ENCODE measurements at places on chromosomes 5 and 9.

- DNase-seq: no peak
Observed at GRCh38 chr9:89771205-89771604, 166.4 kb downstream of the GADD45G start.

- peak; percentile 25 for DNase-seq
Observed at GRCh38 chr9:97564291-97565175, 63.1 kb downstream of the TMOD1 start.

DNA sequence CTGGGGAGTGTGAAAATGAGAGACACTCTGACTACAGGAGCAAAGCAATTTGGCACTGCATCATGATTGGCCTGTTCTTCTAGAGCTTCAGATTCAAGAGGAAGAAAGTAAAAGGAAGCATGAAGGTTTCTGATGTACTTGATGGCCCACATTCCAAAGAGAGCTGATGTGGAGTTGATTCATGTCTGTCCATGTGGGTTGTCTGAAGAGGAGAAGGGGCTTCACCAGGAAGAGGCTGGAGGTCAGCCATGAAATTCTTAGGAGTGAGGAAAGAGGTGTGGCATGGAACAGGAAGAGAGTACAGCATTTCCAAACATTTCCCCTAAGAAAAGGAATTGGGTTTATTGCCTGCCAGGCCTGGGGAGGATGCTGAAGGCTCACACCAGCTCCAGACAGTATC, 70.7 kb downstream of the PTCD2 start:
- no peak for DNase-seq

- no peak for DNase-seq
Observed at GRCh38 chr5:168041583-168041982, 249.9 kb upstream of the WWC1 start.

DNA sequence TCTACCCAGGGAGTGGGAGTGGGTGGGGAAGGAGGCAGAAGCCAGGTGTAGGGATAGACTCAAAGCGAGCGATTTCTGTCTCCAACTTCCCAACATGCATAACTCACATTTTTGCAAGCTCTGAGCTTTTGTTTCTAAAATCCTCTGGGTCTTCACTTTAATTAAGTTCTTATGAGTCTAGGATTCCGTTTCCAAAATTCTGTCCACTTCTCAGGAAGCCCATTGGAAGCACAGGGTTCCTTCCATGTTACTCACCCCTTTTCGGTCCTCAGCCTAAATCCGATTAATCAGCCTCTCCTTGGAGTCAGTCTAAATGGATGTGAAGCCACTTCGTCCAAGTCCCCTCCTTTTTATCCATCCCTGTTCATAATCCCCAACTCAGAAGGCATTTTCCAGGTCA, 1.4 kb downstream of the GPX3 start:
- DNase-seq: no peak

- DNase-seq: peak; percentile 82
Observed at GRCh38 chr5:178496642-178497041, 93.6 kb downstream of the COL23A1 start.

- DNase-seq: no peak
Observed at GRCh38 chr9:126773004-126773607, 31.7 kb upstream of the ZBTB43 start.

GRCh38 chr9:72592502-72593403, 71.3 kb downstream of the TMC1 start:
- no peak for DNase-seq

DNA sequence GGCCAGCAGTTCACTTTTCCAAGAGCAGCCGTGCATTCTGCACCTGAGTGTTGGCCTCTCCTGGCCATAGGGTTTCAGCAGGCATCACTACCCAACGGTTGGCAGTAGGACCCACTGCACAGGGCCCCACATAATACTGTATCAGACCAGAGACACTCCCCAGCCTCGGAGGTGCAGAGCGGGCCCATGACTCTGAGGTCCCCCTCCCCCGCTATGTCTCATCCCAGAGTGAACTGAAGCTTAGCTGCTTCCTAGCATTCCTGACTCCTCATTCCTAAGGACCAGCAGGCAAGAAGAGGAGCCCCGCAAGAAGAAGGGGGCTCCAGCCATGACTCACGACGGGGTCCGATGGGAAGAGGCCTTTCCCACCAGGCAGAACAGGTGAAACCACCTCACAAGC, 67.2 kb downstream of the CAMSAP1 start:
- no peak for DNase-seq

GRCh38 chr5:99019812-99020697, 91.2 kb upstream of the CHD1 start:
- DNase-seq: peak; percentile 90

DNA sequence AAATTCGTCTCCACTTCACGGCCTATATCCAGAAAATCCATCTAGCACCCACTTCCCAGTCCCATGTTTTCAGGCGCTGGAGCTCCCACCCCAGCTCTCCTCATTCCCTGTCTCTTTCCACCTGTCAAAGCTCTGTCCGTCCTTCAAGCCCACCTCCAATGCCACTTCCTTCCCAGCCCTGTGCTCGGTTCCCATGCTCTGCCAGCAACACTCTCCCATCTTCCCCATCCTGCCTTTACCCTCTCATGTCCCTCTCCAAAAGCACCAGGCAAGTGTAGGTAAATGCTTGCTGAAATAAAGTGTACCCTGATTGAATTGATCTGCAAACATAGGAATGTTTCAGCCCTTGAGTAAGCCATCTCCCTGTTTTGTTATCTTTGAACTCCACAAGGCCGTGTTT, 9.2 kb downstream of the DRD1 start:
- DNase-seq: no peak

DNA sequence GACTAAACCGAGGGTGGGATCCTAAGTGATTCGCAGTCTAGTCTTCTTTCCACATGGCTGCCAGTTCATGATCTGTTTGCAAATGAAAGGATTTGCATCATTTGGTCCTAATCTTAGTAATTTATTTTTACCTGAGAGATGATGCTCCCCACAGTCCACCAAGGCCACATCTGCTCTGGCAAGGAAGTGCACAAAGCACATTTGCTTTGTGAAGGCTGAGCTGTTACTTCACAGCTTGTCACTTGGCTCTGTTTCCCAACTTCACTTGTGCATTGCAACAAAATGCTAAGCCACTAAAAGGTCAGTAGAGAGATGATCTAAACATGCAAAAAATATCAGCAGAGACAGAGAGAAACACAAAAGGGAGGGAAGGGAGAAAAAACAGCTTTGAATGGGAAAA, 128.5 kb upstream of the VLDLR start:
- DNase-seq: no peak

- no peak for DNase-seq
Observed at GRCh38 chr9:18396102-18396728, 77.7 kb upstream of the ADAMTSL1 start.

- DNase-seq: no peak
Observed at GRCh38 chr5:133179405-133179804, 127.6 kb downstream of the HSPA4 start.

DNA sequence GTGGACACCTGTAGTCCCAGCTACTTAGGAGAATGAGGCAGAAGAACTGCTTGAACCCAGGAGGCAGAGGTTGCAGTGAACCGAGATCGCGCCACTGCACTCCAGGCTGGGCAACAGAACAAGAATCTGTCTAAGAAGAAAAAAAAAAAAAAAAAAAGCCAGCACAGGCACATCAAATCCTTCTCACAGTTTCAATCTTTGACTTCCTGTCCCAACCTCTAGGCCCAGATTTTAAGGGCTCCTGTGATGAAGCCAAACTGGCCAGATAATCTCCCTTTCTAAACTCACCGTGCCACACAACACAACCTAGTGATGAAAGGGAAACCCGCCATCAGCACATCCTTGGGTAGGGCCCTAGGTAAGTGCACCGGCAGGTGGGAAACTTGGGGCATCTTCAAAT, 58.1 kb downstream of the ROR2 start:
- DNase-seq: no peak

GRCh38 chr9:26159575-26160392, 481.5 kb upstream of the TUSC1 start:
- peak; percentile 45 for DNase-seq

DNA sequence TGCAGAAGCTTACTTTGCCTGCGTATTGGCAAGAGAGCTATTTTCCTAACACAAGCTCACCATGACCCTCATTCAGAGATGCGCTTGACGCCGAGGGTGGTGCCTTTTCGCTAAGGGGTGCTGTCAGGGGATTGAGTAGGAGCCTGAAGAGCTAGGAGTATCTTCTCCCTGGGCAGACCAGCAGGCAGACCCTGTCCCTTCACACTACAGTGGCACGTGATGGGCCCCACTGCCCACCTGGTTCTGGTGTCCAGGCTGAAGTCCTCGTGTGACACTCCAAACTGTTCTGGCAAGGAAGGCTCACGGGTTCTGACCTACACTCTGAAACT, 198.3 kb downstream of the AUH start:
- DNase-seq: no peak

GRCh38 chr5:74095871-74096270, 469.9 kb downstream of the ARHGEF28 start:
- no peak for DNase-seq

- no peak for DNase-seq
Observed at GRCh38 chr9:121357011-121357410, 13.0 kb downstream of the STOM start.

GRCh38 chr5:150660108-150660831, 781 bp upstream of the MYOZ3 start:
- DNase-seq: no peak

- DNase-seq: no peak
Observed at GRCh38 chr5:31671339-31671741, 32.4 kb downstream of the PDZD2 start.

DNA sequence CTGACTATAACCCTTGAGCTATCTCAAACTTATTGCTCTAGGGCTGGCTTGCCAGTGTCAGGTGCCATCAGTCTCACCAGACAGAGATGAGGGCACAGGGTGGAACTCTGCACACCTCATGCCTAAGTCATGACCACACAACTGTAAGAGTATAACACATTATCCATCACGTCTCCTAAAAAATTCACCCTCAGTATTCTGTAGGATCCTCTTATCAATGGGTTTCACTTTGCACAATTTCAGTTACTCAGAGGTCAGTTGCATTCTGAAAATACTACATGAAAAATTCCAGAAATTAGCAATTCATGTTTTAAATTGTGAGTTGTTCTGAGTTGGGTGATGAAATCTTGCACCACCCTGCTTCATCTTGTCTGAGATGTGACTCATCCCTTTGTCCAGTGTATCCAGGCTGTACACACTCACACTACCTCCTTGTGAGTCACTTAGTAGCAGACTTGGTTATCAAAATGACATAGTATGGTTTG, 690.9 kb upstream of the CDH18 start:
- DNase-seq: peak; percentile 6

DNA sequence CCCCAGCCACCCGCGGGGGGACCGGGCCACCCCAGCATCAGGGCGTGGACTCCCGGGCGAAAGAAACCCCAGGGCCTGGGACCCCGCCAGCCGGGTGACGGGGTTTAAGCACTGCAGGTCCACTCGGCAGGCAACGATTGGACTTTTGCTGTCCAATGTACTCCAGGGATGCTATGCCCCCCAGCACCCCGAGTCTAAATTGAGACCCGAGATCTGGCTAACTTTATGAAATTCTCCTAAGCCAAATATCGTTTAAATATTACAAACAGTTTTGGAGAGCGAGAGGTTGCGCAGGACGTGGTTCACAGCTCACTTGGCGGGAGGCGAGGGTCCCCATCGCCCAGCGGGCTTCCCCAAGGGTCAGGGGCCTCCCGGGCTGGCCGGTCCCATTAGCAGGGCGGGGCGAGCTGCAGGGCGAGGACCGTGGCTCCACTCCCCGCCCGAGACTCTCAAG, 384 bp upstream of the MRPS2 start:
- DNase-seq: peak; percentile 9

DNA sequence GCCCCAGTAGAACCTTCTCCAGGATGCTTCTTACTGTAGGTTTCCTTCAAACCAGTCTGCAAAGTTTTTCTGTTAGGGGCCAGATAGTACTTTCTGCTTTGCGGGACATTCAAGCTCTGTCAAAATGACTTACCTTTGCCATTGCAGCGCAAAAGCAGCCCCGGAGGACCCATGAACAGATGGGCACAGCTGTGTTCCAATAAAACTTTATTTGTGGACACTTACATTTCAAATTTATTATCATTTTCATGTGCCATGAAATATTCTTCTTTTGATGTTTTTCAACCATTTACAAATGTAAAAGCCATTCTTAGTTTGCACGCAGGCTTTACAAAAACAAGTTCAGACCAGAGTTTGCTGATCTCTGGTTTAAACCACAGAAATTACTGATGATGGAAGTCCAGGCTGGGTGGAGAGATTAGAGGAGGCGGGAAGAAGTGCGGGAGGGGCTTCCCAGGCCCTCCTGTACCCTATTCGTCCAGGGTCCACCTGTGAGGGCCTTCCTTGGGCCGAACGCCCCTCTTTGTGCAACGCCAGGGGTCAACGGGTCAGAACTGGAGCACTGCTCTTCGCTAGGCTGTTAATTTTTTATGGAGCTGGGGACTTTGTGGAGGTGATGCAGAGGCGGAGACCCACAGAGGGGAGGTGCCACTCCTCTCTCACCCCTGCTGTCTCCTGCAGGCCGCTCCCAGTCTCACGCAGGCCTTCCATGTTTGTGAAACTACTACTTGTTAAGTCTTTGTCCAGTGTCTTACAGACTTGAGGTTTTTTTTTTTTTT, 7.6 kb upstream of the ASS1 start:
- no peak for DNase-seq

DNA sequence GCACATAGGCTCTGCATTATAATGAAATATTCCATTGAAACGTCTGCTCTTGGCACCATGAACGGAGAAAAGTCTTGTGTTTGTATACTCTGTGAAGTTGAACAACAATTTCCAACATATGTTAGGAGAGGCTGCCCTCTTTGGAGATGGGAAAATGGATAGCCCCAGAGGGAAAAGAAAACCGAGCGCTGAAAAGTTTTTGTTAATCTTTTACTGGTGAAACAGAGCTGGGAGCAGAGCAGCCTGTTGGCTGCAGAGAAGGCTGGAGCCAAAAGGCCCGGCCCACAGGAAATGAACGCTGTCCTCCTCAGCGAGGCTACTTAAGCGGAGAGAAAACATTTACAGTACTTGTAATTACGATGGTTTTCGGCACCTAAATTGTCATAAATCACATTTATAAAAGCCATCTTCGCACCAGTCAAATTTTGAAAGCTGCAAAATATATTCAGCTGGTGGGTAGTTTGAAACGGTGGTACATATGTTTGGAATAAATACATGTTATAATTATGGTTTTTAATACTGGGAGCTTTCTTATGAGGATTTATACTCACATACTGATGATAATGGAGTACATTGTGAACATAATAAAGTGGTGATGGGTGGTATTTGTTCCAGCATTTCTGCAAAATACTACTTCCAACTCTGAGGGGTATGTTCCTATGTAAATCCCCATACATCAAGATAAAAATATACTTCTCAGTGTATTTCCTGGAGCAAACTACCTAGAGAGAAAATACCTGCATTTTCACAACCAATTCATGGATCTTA, 129.6 kb upstream of the CNTLN start:
- DNase-seq: peak; percentile 28

DNA sequence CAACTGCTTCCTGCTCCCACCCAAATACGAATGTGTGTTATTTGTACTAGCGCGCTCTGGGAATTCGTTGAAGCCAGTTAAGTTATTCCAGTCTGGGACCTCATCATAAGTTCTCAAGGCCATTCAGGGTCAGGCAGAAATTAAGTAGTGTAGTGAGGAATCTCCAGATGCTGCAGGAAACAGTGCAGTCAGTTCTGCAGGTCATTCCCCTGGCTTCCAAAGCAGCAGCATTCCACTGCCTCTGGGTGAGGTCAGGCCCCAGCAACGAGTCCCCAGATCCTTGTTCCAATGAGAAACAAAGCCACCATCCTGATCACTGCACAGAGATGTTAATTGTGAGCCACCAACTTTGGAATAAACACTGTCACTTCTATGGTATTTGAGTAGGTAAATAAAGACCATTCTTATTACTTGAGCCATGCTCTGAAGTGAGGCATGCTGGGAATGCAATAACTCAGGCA, 33.1 kb downstream of the SVEP1 start:
- no peak for DNase-seq

- no peak for DNase-seq
Observed at GRCh38 chr9:84990850-84991513, 321.5 kb downstream of the NTRK2 start.

Data from GM04504 (cell line).